NCI-H510A (cell line): ENCODE measurements at places on chromosomes 3 and 15.
A peak's percentile ranks its signal among the peaks of the same experiment; 100 is the strongest.

GRCh38 chr3:13542142-13542541 lies 6.8 kb upstream of the FBLN2 start:
- no peak for DNase-seq

- no peak for DNase-seq
Measured at GRCh38 chr15:89385596-89386331, 51.1 kb upstream of the POLG start.

- no peak for DNase-seq
Measured at GRCh38 chr15:73246898-73247297, 121.9 kb downstream of the HCN4 start.

DNA sequence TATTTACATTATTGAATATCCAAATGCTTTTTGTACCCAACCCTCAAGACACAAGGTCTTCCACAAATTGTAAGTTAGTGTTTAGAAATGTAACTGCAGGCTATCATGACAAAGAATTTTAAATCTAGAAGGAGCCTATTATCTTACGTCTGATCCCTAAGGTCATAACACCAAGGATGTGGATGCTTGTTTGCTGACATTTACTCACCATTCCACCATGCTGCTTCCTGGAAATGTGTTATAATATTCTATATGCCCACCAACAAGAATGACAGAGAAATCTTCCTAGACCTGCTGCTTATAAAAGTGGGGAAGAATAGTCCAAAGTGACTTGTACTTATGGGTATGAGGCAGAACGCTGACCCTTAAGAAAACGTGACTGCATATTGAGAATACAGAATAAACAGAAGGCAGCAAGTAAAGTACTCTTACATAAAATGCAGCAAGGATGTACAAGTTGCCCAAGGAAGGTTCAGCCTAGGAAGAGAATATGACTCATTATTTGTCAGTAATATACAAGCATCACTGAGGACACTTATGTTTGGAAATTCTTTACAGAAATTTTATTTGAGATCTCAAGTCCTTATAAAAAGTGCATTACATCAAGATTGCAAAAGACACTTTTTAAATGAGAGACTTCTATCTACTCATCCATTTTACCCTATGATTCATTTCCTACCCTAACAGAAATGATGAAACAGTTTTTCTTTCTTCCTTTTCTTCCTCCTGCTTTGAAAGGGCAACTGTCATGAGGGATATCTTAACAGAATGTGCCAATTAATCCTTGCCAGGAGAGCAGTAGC lies 59.6 kb downstream of the ESYT3 start:
- no peak for DNase-seq

- DNase-seq = no peak
Measured at GRCh38 chr15:89837830-89838178, 23.2 kb upstream of the ANPEP start.

- DNase-seq = no peak
Measured at GRCh38 chr3:25120665-25121064, 307.4 kb upstream of the RARB start.

GRCh38 chr3:179969525-179969924 lies 67.2 kb downstream of the PEX5L start:
- peak; percentile 44 for DNase-seq

GRCh38 chr3:127299276-127299675 lies 11.4 kb upstream of the PRR20G start:
- DNase-seq = no peak

- DNase-seq = no peak
Measured at GRCh38 chr3:183439515-183439914, 11.1 kb upstream of the MCF2L2 start.

- no peak for DNase-seq
Measured at GRCh38 chr3:47722859-47723258, 58.8 kb downstream of the SMARCC1 start.

- DNase-seq = peak; percentile 20
Measured at GRCh38 chr3:142027735-142028134, 121.6 kb downstream of the TFDP2 start.

DNA sequence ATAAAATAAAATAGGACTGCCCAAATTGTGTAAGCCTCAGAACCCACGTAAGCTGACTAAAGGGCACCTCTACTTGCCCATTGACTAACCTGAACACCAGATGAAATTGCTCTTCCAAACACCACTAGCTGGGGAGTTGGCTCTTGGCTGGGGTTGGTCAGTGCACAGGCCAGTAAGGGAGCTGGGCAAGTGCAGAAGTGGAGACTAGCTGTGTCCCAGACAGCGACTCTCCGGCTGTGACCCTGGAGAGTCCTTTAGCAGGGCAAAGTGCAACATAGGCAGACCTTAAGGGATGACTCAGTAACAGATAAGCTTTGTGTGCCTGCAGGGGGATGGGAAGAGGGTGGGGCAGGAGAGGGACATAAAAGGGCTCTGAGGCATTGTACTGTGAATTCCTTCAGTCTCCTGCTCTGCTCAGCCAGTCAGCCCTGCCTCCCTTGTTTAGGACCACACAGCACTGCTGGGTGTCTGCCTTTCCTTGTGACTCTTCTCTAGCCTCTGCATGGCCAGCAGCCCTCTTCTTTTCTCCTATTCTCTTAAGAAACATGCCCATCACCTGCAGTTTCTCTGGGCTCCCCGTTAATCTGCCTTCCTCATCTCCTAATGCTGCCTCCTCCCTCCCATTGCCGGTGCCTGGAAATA lies 13.2 kb downstream of the NR1I2 start:
- no peak for DNase-seq

GRCh38 chr3:179677884-179678283 lies 25.0 kb downstream of the USP13 start:
- no peak for DNase-seq

DNA sequence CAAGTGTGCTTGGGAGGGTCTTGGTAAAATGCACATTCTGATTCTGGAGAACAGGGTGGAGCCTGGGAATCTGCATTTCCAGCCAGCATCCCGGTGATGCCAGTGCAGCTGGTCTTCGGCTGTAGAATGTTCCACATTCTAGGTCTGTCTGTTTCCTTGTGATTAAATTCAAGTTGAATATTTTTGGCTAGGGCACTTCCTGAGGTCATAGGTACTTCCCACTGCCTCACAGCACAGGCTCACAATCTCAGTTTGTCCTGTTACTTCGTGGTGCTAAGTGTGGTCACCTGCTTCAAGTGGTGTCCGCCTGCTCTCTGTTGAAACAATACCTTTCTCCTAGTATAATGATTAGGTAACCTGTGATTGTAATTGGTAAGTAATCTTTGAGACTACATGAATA lies 40.1 kb downstream of the FLNB start:
- no peak for DNase-seq
